ENCODE measurements at places on chromosomes 1 and 21.

DNA sequence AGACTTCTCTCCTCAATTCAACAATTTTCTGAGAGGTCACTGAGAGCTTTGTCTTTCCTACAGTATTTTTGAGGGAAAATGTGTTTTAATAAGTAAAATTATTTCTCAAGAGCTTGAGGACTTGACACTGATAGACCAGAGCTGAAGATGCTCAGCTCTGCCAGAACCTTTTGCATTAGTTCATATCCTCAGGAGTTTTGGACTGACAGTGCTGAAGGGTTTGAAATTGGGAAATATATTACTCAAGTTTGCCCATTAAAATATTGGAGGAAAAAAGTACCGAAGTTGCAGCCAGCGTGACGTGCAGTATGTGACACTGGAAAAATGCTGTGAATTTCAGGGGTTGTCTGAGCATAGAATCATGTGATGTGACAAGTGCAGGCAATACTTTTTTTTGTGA, 346.6 kb upstream of the DPYD start:
- no peak for DNase-seq

DNA sequence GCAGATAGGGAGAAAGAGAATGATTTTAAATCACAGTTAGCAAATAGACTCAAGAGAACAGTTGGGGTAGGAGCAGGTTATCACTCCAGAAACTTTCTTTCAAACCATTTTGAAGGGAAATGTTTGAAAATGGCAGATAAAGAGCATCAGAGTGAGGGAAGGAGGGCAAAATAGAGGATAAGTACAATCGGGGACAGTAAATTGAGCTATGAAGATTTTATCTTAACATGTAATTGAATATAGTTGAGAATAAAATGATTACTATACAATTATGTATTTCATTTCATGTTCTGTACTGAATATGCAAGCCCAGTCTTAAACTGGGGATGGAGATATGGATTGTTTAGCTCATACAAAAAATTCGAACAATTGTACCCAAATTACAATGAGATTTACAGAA, 54.0 kb downstream of the MAP10 start:
- DNase-seq = no peak

- no peak for DNase-seq
These were observed 3.2 kb upstream of the LEMD1 start for GRCh38 chr1:205424901-205425600.

DNA sequence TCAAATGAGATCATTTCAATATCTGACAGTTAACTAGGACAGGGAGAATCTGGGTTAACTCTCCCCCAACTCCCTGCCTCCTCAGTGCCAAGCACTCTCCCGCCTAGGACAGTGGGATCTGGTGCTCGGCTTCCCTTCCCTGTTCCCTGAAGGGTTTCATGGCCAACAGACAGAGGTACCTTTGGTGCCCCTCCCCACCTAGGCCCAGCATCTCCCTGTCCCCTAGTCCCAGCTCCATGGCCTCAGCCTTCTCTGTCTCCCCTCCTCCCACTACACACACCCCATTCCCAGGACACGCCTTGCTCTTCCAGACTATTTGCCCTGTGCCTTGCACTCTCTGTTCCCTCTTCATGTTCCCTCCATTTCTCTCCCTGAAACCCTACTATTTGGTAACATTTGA, 77.1 kb downstream of the CD247 start:
- no peak for DNase-seq

DNA sequence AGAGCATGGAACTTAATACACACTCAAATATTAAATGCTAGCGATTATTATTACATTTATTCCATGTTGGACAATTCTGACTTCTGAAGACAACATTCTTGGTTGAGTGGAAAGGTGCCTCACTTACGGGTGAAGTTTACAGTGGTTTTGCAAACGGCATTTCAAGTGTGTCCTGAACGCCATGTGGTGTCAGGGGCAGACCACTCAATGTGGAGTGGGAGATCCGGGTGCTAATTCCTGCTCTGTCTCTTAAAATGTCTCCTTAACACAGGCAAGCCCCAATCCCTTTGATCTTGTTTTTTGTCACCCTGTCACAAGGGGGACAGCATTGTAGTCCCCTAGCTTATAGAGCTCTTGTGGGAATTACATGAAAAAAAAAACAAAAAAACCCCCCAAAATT, 5.6 kb upstream of the TDRD10 start:
- DNase-seq = no peak

- no peak for DNase-seq
These were observed 1.2 kb upstream of the ATF3 start for GRCh38 chr1:212607206-212607912.

DNA sequence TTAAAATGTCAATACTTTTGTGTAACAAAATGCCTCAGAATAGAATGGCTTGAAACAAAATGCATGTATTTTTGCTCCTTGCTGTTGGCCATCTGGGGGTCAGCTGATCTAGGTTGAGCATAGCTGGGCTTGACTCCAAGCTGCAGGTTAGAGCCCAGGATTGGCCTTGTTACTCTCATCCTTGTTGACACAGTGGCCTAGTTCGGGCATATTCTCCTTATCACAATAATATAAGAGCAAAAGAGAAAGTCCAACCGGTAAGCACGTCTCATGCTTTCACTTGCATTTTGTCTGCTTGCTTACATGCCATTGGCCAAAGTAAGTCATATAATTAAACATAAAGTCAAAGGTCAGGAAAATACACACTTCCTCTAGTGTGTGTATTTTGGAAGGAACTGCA, 456.2 kb downstream of the KCNT2 start:
- DNase-seq = no peak

GRCh38 chr21:32132881-32133280, 146.0 kb downstream of the MIS18A start:
- no peak for DNase-seq

DNA sequence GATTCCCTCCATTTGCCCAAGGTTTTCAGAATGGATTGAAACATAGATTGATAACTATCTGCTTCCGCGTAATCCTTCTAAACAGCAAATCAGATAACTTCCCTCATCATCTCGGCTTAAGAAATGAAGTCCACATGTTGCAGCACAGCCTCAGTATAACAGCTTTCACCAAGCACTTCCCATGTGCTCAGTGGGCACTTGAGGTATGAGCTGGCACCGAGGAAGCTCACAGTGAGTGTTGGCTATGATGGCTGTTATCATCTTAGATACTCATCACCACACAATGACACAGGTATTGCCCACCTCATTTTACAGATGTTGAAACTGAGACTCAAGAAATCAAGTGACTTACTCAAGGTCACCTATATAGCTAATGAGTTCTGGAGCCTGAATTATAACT, 43.2 kb downstream of the RCSD1 start:
- DNase-seq = no peak

DNA sequence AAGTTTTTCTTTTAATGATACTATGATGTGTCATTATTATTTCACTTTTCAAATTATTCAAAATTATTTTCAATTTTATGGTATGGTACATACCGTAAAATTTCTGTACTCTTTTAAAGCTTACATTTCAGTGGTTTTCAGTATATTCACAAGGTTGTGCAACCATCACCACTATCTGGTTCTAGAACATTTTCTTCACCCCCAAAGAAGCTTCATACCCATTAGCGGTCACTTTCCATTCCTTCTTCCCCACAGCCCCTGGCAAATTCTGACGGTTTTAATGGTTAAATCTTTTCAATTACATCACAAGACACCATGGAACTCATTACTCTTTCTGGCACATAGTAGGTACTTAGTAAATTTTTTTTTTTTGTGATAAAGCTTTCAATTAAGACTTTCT, 22.8 kb upstream of the ATP5PO start:
- no peak for DNase-seq

GRCh38 chr1:94463765-94464330, 45.7 kb downstream of the ABCD3 start:
- peak; percentile 2 for DNase-seq

GRCh38 chr1:2460203-2460602, 15.9 kb upstream of the PLCH2 start:
- DNase-seq = no peak

DNA sequence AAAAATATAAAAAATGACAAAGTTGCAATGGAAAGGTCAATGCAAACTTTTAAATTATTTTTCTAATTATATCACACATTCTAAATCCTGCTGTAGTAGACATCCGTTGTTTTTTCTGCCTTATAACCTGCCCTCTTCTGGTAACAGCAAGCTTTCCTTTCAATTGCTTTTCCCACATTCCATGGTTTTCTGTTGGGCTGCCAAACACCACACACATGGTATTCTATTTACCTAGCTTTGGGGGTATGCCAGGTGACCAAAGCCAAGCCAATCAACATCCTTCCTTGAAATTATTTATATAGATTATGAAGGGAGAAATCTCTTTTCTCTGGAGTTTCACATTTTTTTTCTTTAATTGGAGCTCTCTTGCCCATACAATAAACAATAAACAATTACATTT, 3.4 kb upstream of the LAMC1 start:
- DNase-seq = no peak

DNA sequence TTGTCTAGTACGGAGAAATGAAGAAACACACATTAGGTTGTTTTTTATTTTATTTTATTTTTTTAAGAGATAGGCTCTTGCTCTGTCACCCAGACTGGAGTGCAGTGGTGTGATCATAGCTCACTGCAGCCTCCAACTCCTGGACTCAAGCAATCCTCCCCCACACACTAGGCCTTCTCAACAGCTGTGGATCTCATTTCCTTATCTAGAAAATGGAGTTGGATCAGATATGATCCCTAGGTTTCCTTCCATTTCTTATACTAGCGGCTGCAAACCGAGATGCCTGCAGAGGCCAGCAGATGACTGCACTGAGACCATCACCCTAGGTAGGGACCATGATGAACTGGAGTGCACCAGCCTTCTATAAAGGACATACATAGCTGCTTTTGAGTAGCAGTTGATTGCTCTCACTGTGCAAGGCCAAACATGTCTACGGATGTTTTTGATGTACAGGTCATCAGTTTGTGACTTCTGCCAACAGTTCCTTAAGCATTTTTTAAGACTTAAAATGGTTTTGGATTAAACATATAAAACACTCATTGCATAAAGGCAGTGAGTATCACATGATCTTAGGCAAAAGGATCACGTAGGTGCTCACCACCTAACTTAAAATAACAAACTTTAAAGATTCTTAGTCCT, 11.4 kb upstream of the KLHL12 start:
- no peak for DNase-seq

DNA sequence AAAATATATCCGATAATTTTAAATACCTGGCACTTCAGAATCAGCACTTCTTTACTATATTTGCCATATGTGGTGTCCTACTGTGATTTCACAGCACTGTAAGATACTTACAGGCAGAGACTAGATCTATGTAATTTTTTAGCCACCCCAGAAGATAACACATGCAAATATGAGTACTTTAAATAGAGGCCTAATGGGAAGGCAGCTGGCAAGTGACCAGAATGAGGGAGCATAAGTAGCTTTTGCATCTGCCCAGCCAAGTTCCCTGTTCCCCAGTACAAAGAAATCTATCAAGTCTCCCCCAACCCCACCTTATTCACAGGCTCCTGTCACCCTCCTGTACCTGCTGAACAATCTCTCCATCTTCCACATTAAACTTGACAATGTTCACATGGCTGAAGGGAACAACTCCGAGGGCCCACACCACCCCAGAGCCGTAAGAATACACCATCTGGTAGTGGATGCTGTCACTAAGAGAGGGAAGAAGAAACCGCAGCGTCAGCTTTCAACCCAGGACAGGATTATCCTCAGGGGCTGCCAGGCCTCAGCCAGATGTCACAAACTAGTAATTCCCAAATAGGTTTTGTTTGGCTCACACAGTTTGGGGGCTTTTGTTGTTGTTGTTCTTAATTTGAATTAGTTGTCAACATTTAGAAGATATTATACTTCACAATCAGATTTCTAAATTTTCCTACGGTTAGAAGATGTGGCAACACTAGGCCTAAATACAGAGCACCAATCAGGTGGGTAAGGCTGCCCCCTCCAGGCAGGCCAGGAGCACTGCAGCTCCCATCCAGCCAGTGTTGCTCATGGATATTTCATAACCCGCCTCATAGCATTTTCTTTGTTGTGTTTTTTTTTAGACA, 10.4 kb downstream of the EMC1 start:
- no peak for DNase-seq

- DNase-seq = no peak
These were observed 3.9 kb upstream of the TMPRSS2 start for GRCh38 chr21:41511858-41512257.

GRCh38 chr1:31501505-31501904, 74.8 kb upstream of the TINAGL1 start:
- no peak for DNase-seq

- DNase-seq = no peak
These were observed 55.0 kb downstream of the CNIH3 start for GRCh38 chr1:224671076-224671475.

DNA sequence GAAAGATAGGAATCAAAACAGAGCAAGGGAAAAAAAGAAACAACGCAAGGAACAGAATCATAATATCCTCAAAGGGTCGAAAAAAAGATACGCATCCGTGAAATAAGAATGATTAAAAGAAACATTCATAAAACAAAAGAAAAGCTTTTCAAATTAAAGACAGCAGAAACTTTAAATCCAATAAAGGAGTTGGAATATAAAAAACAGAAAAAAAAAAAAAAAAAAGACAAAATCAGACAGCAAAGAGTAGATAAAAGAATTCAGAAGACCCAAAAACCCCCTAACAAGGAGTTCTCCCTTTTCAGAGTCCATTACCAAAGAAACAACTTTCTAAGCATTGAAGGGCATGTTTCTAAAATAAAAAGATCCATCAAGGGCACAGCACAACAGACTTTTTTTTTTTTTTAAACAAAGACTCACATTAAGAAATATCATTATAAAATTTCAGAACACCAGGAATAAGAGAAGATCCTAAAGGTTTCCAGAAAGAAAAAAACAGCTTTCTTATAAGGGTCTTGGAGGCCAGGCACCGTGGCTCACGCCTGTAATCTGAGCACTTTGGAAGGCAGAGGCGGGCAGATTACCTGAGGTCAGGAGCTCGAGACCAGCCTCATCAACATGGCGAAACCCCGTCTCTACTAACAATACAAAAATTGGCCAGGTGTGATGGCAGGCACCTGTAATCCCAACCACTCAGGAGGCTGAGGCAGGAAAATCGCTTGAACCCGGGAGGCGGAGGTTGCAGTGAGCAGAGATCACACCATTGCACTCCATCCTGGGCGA, 44.7 kb downstream of the ENAH start:
- no peak for DNase-seq

GRCh38 chr1:64845831-64846425, 101.1 kb downstream of the RAVER2 start:
- no peak for DNase-seq

- DNase-seq = no peak
These were observed 13.5 kb downstream of the ADAMTSL4 start for GRCh38 chr1:150562446-150563339.

DNA sequence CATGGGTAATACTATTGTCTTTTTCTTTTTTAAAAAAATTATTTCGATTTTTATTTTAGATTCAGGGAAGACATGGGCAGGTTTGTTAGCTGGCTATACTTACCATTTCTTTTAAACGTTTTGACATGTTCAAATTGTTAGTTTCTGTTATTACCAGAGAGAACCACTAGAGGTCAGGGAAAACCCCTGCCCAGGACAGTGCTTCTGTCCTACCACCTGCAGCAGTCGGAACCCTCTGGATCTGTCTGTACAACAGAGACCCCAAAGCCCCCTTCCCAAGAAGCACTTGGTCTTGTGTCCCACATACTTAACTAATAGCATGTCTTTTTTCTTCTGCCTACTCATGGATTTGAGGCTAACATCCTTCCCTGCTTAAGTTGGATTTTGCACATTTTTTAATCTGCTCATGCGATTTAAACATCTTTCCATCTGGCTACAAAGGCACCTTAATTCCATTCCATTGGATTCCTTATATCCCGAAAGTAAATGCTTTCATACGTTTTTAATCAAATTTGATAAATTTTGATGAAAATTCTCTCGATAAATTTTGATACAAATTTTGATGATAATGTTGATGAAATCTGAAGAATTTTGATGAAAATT, 10.0 kb upstream of the C1orf115 start:
- peak; percentile 14 for DNase-seq
